Stimulated activated CD4-positive, alpha-beta T cell treated with anti-CD3 and anti-CD28 coated beads, Interleukin-1b, Interleukin-23, amount 100 ng/mL, for 1 hour (primary cell): ENCODE measurements at places on chromosomes 7 and 10.

DNA sequence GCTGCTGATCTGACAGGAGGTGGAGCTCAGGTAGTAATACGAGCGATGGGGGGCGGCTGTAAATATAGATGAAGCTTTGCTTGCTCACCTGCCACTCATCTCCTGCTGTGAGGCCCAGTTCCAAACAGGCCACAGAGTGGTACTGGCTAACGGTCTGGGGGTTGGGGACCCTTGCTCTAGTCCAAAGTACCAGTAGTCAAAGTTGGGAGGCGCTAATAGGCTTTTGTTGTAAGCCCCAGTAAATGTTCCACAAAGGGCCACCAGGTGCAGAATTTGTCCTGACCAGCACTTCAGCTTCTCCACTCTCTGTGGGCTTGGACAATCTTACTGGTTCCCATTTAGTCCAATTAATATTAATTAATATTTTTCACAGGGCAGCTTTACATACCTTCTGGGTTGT lies 206.6 kb downstream of the ACTR3B start:
- DNase-seq = no peak

DNA sequence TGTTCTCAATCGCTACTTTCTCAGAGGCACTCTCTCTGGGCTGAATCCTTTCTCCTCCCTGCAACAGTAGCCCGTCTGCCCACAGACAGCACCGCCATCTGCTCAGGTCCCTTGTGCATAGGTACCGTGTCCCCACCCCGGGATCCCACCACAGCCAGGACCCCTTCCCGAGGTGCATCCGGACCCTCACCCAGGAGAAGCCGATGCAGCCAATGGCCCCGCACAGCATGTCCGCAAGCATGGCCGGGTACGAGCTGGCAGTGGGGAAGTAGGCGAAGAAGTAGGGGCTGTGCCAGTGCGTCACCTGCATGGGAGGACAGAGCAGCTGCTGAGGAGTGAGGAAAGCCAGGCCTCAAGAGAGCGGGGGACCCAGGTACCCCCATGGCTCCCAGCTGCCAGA lies 25.5 kb downstream of the DDC start:
- no peak for DNase-seq

DNA sequence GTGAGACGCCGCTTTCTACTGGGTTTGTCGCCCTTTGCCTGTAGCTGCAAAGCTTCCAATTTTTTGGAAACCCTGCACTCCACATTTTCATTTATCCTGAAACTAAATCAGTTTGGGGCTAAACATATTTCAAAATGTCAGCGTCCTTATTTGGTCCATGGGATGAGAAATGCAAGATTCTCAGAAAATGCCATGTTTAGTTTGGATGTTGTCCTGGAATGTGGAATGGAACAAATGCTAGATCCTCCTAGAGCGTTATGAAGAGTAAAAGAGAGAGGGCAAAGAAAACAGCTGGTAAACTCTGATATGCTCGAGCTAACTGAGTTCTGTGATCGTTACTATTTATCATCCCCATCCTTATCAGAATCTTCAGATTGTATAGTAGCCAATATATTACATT lies 236.9 kb downstream of the KLF6 start:
- DNase-seq = no peak

DNA sequence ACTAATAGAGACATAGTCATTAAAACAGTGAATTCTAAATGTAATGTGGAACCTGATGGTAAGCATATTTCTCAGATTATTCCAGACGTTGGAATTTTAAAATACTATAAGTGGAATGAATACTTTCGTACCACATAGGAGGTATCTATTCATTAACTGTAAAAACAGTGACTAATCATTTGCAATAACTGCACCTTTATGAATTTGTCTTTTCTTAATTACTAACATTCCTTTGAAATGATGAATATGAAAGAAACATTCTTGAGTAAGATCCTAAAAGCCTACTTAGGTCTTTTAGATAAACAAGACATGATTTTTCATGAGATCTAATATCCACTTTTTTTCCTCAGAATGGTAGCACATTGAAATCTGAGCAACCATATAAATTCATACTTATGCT lies 549.0 kb upstream of the LRRN3 start:
- DNase-seq = no peak

DNA sequence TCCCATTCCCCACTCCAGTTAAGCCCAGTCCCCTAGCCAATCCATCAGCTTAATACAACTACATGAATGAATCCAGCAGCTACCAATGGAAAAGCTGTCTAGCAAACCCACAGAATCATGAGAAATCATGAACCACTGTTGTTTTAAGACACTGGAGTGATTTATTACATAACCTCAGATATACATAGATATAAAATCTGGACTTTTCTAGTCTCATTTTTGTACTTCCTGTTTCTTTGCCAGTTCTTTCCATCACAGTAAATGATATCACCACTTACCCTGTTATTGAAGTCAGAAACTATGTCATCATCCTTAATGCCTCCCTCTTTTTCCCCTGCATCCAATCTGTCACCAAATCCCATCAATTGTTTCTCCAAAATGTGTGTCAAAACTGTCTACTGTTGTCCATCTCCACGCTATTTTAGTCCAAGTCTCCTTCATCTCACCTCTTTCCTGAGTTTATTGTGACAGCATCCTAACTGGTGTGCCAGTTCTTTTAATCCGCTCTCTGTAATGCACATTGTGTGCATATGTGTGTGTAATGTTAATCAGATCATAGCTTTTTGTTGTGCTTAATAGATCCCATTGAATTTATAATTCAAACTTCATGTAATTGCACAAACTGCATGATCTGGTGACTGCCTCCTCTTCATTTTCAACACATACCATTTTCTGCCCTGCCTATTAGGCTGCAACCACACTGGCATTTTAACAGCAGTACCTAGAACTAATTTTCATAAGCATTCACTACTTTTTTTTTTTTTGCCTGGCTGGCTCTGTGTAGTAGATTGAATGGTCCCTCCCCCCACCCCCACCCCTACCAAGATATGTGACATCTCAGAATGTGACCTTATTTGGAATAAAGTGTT lies 56.0 kb downstream of the MKLN1 start:
- DNase-seq = no peak

DNA sequence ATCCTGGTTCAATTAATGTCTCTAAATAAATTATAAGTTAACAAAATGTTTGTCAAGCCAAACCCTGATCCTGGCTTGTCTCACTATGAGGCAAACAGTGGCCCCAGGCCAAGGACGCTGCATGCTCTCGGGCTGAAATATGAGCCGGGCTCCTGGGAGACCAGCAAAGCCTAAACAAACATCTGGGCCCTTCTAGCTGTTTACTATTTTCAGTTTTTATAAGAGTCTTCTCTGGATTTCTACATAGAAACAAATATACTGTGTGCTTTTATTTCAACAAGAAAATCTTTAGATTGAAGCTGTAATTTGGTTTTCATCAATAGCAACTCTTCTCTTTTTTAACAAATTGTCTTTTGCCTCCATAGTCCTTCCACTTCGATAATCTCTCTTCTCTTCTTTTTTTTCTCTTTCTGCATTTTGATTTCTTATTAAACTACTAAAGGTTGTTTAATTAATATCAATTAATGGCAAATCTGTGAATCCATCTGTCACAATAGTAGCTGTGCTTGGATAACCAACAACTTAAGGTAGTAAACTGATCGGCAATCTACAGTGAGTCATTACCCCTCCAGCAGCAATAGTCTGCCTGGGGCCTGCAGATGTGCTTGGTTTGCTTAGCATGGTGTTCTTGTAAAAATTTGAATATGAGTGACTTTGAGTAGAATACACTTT lies 83.3 kb upstream of the DNAJC1 start:
- no peak for DNase-seq

GRCh38 chr10:115979576-115979975 lies 293.4 kb downstream of the GFRA1 start:
- no peak for DNase-seq

- DNase-seq = no peak
Measured at GRCh38 chr7:2722591-2722990, 34.6 kb downstream of the AMZ1 start.

DNA sequence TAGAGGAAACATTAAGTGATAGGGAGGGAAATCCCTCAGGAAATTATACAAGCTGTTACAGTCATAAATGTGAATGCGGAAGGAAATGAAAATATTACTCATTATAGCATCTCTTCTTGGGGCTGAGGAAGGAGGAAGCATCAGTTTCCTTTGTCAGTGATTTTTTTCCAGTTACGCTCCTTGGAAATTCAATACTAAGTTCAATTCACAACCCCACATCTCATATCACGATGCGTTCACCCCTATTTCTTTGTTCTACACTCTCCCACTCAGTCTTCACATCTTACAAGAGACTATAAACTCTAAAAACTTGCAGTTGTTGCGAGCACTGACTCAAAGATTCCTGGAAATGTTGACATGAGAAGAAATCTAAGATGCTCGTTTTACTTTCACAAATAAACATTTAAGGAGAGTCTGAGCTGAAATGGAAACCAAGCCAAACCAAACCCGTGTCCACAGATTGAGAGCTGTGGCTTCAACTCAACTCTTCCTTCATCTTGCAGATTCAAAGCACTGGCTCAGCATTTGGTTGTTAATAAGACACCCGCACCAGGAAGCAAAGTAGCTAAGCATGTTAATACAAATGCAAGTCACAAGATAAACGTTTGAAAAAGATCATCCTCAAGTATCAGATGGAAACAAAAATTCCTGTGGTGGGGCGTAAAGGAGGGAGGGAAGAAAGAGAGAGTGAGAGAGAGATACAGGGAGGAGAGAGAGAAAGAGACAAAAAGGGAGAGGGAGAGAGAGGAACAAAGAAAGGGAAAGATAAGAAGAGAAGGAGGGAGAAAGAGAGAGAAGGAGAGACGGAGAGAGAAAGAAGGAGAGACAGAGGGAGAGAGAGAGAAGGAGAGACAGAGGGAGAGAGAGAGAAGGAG lies 150.0 kb upstream of the RSU1 start:
- DNase-seq = no peak

- no peak for DNase-seq
Measured at GRCh38 chr7:43204081-43204480, 91.6 kb downstream of the HECW1 start.

- no peak for DNase-seq
Measured at GRCh38 chr10:2619472-2619871, 447.9 kb upstream of the PFKP start.

DNA sequence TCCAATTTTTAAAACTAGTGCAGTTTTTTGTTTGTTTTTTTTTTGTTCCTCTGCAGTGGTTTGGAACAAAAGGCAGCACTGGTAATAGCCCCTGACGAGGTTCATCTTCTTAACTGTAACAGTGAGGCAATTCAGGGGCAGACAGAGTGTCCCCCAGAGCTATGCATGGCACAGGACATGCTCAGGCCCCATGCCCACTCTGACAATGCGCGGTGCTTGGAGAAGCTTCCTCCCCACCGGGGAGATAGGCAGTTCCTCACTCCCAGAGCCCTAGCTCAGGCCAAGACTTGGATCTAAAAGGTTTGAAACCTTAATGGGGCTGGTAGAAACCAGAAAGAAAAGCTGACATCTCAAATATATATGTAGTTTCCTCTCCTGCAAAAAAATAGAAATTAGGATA lies 17.9 kb upstream of the MPP7 start:
- DNase-seq = no peak

- DNase-seq = no peak
Measured at GRCh38 chr7:34928052-34928451, 109.2 kb downstream of the DPY19L1 start.

GRCh38 chr10:88232983-88233543 lies 350.1 kb downstream of the RNLS start:
- DNase-seq = no peak

DNA sequence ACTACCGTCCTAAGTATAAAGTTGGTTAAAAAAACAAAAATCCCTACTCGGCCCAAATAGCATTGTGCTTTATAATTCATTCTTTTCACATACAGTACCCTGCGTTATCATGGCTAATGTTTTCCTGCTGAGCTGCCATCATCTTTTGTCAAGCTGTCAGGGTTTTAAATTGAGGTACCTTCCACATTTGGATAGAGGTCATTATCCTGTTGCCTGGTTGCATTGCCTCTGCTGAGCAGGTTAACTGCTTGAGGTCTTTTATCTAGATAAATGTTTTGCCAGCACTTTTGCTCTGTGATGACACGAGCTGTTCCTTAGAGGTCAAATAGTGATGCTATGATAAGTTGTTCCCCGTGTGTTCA lies 94.4 kb upstream of the FZD1 start:
- no peak for DNase-seq

DNA sequence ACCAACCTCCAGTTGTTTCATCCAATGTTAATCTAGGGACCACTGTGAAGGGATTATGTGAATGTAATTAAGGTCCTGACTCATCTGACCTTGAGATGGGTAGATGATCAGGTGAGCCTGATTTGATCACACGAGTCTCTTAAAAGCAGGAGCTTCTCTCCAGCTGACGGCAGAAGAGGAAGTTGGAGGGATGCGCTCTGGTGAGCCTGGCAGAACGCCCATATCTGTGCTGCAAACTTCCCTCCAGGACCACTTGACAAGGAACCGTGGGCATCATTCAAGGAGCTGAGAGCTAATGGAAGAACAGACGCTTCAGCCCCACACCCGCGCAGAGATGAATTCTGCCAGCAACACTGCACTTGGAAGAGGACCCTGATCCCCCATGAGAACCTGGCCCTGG lies 642.4 kb downstream of the TNS3 start:
- DNase-seq = no peak

DNA sequence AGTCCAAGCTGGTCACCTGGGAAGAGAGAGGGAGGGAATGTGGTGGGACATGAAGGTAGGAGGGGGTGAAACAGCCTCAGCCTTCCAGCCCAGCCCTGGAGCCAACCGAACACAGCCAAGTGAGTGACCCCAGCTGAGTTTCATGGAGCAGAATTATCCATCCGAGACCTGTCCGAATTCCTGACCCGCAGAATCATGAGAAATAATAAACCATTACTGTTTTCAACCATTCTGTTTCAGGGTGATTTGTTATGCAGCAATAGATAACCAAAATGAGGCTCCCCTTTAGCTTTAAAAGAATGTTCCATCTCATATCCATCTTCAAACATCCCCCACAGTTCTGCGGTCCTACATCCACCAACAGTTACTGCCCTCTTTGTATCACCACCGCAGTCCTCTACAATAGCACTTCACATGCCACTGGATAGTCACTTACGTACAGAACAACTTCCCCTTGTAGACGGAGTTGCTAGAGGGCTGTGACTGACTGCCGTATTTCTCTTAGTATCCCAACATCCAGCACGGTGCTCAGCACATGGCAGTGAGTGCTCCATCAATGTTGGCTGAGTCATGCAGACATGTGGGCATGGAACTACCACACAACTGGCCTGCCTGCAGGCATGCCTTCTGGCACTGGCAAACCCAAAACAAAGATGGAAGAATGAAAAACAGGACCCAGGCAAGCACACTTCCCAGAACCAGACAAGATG lies 18.5 kb downstream of the KIAA1549 start:
- DNase-seq = no peak

- no peak for DNase-seq
Measured at GRCh38 chr7:30459591-30460245, 18.9 kb downstream of the NOD1 start.
